Stimulated activated CD8-positive, alpha-beta memory T cell treated with anti-CD3 and anti-CD28 coated beads, Interleukin-15, amount 100 ng/mL, for 24 hours (primary cell): ENCODE measurements at places on chromosomes 5 and 9.

DNA sequence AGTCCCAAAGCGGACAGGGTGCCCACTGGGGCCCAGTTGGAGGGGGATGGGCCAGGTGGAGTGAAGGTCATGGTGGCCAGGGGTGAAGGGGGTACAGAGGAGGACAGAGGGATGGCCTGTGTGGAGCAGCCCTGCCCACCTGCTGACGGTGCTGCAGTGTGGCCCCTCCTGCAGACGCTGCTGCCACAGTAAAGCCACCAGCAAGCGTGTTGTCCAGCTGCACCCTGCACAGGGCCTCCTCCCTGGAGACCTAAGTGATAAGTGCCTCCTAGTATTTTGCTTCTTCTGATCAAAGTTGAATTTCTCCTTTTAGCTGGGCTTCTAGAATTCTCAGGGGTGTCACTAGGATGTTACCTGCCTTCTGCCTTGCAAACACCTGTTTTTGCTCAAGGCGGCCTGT, 299.3 kb upstream of the IRX4 start:
- DNase-seq, result no peak

- DNase-seq, result no peak
These were observed 1.1 kb downstream of the SPEF2 start for GRCh38 chr5:35618781-35619180.

GRCh38 chr5:151036556-151036955, 16.2 kb downstream of the GPX3 start:
- no peak for DNase-seq

DNA sequence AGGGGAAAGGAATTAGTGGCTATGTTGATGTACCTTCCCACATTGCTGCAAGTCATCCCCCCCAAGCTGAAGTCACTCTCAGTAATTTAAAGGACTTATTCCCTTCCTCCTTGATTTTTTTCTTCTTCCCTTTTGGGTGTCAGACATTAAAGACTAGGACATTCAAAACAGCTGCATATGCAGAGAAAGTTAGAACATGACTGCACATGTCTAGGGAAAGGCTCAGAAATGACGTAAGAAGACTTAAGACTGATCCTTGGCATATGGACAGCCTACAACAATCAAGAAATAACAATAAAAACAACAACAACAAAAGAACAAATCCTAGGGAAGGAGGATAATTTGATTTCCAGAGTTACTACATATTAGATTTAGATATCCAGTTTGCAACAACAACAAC, 997.5 kb downstream of the TLE4 start:
- DNase-seq, result no peak

- DNase-seq, result no peak
These were observed 1.2 kb downstream of the SLC31A2 start for GRCh38 chr9:113151696-113152630.
